ENCODE measurements at places on chromosomes 1 and 21.

DNA sequence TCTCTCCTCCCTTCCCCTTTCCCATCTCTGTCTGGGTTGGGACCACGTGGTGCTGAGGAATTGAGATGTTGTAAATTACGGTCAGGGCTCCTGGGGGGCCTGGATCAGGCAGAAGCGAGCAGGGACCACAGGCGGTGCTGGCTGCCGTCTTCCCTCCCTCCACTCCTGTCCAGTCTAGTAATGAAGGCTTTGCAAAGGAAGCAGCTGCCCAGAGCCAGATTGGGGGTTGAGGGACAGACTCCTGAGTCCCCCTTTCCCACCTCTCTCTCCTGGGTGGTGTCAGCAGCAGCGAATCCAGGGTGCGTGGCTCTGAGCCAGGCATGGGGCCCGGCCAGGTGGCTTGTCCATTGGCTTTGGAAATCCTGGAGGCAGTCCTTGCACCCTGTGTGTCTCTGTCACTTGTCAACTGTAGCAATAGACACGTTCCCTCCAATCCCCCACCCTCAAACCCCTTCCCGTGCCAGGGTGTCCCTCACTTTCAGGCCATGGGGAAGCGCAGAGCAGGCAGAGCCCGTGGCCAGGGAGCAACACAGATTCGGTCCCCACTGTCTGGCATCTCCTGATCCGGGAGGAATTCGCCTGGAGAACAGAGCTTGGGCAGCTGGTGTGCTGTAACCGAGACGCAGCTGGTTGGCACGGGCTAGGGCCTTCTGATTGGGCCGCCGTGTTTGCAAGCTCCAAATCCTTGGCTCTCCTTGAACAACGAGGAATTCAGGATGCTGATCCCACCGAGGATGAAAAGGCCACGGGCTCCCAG is 64.8 kb upstream of the WNT4 start:
- no peak overlapping the region for H3K4me3 ChIP-seq
- peaks cover 17% of the 10 kb centered on the region for H3K4me1 ChIP-seq
- H3K27me3 ChIP-seq: no peaks in the 10 kb centered on the region
- H3K27ac ChIP-seq: no peak overlapping the region

DNA sequence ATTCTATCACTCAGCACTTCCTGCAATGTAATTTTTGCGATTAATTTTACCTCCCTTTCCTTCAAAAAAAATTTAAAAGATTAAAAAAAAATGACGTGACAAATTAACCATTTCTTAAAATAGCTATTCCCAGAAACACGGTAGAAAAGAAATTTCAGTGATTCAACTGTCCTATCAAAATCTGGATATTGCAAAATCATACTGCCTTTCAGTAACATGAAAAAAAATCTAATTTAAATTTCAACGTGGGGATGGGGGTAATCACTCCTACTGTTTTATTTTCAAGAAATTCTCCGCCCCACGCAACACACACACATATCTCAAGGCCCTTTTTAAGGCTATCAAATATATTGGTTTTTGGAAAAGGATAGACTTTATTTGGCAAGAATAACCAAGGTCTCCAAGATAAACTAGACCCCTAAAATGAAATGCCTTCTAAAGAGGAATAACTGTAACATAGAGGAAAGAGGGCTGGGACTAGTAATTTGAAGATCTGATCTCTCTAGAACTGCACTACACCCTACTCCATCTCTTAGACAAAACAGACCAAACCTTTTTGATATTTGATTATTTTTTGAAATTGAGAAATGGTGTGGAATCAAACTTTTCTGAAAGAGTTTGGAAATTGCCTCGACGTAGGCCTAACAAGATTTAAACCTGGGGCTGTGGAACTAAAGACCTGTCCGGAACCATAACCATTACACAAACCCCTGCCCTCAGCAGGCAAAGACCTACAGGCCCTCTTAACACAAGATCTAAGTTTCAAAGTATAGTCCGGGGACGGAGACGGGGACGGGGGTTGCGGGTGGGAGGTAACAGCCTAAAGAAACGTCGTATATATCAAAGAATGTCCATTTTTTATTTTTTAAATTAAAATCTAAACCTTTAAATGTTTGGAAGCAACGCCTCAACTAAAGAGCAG is 941 bp downstream of the ARNT start:
- peak overlapping the region; percentile 92 for H3K4me3 ChIP-seq
- H3K36me3 ChIP-seq: peaks cover 21% of the 10 kb centered on the region
- no peaks in the 10 kb centered on the region for H3K27me3 ChIP-seq
- no peak for DNase-seq
- H3K4me1 ChIP-seq: peaks cover 21% of the 10 kb centered on the region
- peak overlapping the region; percentile 95 for H3K27ac ChIP-seq

- H3K4me1 ChIP-seq: no peaks in the 10 kb centered on the region
- no peaks in the 10 kb centered on the region for H3K27me3 ChIP-seq
- peaks cover 16% of the 10 kb centered on the region for H3K36me3 ChIP-seq
- H3K4me3 ChIP-seq: no peak overlapping the region
- H3K27ac ChIP-seq: no peak overlapping the region
These were observed 172.8 kb upstream of the GREM2 start for GRCh38 chr1:240784776-240785175.

DNA sequence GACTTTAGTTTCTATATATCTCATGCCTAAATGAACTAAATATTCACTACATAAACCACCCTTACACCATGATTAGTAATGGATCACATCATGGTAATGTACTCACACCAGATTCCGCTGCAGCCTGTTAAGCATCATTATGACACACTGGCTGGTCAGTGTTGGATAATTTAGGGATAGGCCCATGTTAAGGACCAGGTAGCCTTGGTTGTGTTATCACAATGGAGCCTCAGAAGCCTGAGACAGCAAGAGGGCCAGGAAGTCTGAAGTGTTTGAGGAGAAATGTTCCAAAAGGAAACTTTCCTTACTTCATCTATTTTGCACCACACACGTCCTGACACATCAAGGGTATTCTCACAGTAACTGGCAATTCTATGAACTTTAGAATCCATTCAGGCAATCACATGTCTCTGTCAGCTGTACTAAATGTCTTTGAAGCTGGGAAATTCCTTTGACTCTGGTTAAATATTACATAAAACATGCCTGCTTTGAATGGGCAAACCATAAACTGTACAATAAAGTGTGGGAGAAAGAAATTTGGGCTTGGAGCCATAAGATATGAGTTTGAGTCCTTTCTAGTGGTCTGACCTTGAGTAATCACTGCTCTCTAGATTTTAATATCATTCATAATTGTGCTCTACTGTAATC is 105.3 kb upstream of the DPT start:
- H3K4me1 ChIP-seq: peaks cover 26% of the 10 kb centered on the region
- no peaks in the 10 kb centered on the region for H3K27me3 ChIP-seq
- no peak for DNase-seq
- H3K4me3 ChIP-seq: no peak overlapping the region
- peaks cover 5% of the 10 kb centered on the region for H3K36me3 ChIP-seq

DNA sequence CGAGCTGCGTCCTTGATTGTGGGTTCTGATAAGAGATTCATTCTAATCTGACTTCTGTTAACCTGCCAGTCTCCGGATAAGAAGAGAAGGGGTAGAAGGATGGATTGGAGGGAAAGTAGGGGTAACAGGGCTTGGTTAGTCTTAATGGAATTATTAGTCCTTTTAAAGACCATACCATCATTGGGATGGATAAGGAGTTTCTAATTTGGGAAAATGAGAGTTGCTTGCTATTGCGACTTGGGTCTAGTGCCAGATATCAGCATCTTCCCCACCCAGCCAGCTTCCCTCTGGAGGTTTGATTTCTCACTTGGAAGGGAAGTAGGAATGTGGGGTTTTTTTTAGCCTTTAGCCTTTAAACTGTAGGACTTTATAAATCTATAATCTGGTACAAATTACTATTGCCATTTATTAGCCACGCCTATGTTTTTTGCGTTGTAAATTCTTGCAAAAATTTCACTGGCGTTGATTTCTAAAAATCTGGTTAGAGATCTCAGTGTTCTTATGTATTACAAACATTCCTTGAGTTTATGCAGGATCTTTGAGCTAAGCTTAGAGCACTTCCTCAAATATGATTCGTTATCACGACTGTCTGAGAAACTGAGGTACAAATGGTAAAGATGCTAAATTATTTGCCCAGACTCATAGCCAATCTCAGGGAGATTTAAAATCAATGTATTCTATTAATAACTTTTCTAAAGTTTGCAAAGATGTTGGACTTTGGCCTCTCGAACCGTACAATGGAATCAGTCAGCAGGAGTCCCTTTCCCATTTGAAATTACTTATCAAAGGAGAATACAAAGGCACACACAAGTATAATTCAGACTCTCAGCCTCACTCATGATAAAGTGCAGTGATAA is 1.3 kb downstream of the FAM20B start:
- no peak for DNase-seq
- peaks cover 60% of the 10 kb centered on the region for H3K4me1 ChIP-seq
- H3K27ac ChIP-seq: peak overlapping the region; percentile 54
- H3K27me3 ChIP-seq: peaks cover 6% of the 10 kb centered on the region
- no peaks in the 10 kb centered on the region for H3K36me3 ChIP-seq

DNA sequence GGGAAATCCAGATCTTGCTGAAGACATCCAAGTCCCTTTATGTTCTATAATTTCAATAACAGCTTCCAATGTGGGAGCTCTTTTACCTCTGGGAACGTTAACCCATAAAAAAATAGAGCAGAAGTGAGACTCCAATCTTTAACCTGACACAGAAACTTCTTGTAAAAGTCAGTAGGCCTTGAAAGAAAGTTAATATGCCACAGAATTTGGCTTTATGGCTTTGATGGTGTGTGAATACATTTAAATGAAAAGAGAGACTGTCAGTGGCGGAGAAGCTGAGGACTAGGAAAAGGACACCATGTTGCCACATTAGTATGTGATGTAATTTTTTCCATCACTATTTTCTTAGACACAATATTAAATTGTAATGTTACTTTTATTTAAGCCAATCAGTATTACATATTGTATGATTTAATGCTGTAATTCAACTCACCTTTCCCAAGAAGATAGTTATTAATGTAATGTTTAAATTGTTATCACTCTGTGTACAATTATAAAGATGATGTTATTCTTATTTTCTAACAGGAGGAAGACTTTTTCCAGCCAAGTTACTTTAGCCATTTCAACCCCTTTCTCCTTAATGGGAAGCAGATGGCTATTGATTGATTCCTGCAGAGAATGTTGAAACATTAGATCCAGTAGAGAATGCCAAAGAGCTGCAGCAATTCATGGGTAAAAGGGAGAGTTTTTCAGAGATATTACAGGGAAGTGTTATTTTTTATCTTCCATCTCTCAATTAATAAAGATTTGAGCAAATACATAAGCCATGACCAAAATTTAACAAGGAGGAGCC is 17.5 kb upstream of the CLDN8 start:
- DNase-seq: no peak
- no peaks in the 10 kb centered on the region for H3K27me3 ChIP-seq
- no peaks in the 10 kb centered on the region for H3K36me3 ChIP-seq
- no peak overlapping the region for H3K4me3 ChIP-seq
- H3K27ac ChIP-seq: no peak overlapping the region

- peaks cover 29% of the 10 kb centered on the region for H3K27me3 ChIP-seq
- no peak for DNase-seq
- peaks cover 3% of the 10 kb centered on the region for H3K4me1 ChIP-seq
- no peak overlapping the region for H3K27ac ChIP-seq
These were observed 21.2 kb upstream of the KAZN start for GRCh38 chr1:14577261-14577660.

All from WTC11 (cell line).